ENCODE measurements at places on chromosomes 6 and 20.
A peak's percentile ranks its signal among the peaks of the same experiment; 100 is the strongest.

GRCh38 chr6:169906004-169906687 lies 154.7 kb downstream of the ERMARD start:
- DNase-seq = no peak

- DNase-seq = peak; percentile 4
Observed at GRCh38 chr6:85015396-85015990, 251.1 kb upstream of the TBX18 start.

DNA sequence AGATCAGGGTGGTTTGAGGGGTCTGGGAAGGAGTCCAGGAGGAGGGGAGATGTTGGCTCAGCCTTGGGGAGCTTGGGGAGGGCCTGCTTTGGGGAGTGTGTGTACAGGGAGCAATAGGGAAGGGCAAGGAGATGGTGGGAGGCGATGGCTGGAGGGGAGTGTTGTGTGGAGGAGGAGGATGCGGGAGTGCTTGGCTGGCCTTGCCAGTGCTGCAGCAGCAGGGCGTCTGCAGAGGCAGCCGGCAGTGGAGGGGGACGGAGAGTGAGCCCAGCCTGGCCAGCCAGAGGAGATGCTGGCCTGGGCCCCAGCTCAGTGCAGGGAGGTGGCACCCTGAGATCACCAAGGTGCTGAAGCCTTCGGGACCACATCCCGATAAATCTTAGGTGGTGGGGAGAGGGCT lies 3.9 kb downstream of the IP6K3 start:
- DNase-seq = no peak

- DNase-seq = no peak
Observed at GRCh38 chr6:117919775-117920729, 13.0 kb downstream of the SLC35F1 start.

All from AG04450 (cell line).